Lower leg skin (tissue), 4 donors: ENCODE measurements at places on chromosomes 16 and 17. TPM values are rescaled to one million over a fixed set of nuclear protein-coding genes. Genes with fewer than 3 reads are reported as not detected.

Gene TBC1D3C
- total RNA-seq, result not detected

Gene OR2C1
- 0.88 TPM for total RNA-seq

Gene ABCC11
- 0.32 TPM for total RNA-seq

Gene ASB16
- total RNA-seq, result not detected

Gene ODAD4
- 0.20 TPM for total RNA-seq

Gene KRT40
- not detected for total RNA-seq

Gene TIGD7
- 2.9 TPM for total RNA-seq

Gene ORC6
- not detected for total RNA-seq

Gene KRT13
- total RNA-seq, result 0.19 TPM

Gene RCVRN
- total RNA-seq, result 1.1 TPM

Gene AGRP
- not detected for total RNA-seq

DNA sequence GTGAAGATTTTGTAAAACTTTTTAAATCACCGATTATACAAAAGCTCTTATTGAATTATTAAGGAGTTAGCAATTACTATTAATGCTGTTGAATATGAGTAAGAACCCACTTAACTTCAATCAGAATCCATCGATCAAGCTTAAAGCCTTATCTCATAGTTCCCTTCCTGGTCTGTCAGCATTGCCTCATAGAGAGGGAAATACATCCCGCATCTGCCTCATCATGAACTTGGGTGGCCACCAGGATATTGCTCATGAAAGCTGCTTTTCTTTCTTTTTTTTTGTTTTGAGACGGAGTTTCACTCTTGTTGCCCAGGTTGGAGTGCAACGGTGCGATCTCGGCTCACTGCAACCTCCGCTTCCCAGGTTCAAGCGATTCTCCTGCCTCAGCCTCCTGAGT is 66.7 kb downstream of the PIGL start:
- no peak for DNase-seq

DNA sequence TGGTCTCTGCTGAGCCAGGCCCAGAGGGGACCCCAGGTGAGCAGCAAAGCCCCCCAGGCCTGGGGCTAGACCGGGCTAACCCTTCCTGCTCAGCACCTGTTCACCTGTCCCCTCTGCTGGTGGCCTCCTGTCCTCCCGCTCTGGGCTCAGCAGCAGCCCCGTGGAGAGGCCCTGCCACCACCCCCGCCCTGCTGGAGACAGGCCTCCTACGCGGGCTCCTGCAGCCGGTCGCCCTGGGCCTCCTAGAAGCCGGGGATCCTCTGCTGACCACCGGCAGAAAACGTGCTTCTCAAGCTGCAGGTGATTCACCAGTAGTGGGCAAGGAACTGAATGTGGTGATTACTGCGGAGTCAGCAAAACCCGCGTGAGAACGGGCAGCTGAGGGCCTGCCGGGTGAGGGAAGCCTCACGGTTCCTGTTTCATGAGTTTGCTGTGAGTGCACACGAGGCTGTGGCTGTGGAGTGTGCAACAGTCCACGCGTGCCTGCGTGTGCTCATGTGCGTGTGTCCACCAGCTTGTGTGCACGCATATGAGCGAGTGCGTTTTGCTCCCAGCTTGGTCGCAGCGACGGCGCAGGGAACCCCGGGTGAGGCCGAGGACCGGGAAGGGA is 792 bp downstream of the SECTM1 start:
- DNase-seq, result no peak

DNA sequence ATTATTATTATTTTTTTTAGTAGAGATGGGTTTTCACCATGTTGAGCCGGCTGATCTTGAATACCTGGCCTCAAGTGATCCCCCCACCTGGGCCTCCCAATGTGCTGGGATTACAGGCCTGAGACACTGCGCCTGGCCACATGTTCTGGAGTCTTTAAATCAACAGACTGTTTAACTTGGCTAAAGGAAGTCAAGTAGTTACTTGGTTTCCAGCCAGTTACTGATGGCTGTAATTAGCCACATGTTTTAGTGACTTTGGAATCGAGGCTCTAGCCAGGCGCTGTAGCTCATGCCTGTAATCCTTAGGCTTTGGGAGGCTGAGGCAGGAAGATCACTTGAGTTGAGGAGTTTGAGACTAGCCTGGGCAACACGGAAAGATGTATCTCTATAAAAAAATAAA is 699.2 kb upstream of the RBFOX1 start:
- no peak for DNase-seq

- DNase-seq, result no peak
Observed at GRCh38 chr16:63363738-63364137, 1327.5 kb upstream of the CDH8 start.

GRCh38 chr17:17742133-17742621 is 60.9 kb downstream of the RAI1 start:
- DNase-seq, result no peak

DNA sequence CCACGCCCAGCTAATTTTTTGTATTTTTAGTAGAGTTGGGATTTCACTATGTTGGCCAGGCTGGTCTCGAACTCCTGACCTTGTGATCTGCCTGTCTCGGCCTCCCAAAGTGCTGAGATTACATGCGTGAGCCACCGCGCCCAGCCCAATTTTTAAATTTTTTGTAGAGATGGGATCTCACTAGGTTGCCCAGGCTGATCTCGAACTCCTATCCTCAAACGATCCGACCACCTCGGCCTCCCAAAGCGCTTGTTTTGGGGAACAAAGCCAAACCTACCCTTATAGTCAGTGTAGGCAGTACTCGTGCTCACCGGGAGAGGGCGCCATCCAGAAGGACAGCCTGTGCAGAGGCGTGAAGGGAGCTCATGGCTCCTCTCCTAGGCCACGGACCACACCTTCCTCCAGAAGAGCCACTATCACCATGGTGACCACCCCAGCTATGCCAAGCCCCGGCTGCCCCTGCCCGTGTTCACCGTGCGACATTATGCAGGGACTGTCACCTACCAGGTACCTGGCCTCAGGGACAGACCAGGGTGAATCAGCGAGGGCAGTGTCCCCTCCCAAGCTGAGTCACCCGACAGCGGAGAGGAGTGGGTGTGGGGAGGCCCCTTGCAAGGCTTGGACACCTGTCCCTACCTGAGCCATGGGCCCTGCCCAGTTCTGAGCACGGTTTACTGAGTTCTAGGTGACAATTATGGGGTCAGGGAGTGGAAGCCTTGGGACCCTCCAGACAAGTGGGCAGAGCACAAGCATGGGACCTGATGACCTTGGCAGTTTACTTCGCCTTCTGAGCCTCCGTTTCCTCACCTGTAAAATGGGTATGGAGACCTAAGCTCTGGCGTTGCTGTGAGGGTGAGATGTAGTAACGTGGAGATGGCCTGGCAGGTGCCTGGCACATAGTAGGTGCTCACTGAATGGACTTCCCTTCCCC is 13.7 kb downstream of the MYO15B start:
- DNase-seq, result no peak

- peak; percentile 71 for DNase-seq
Observed at GRCh38 chr16:57357330-57358085, 1.1 kb upstream of the CCL22 start.

DNA sequence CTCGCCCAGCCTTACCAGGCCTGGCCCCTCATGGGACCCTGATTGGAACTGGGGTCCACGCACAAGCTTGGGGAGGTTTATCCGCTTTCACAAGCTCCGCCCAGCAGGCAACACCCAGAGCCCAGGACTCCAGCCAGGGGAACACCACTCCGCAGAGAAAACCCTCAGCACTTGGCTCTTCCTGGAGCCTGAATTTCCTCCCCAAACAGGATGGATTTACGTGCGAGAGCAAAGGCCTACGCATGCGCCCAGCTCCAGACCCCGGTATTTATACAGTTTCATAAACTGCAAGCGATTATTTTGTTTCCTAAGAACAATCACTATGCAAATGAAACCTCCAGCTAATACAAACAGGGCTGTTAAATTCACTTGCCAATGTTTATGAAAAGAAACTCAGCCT is 22.8 kb downstream of the ZNF423 start:
- DNase-seq, result no peak

DNA sequence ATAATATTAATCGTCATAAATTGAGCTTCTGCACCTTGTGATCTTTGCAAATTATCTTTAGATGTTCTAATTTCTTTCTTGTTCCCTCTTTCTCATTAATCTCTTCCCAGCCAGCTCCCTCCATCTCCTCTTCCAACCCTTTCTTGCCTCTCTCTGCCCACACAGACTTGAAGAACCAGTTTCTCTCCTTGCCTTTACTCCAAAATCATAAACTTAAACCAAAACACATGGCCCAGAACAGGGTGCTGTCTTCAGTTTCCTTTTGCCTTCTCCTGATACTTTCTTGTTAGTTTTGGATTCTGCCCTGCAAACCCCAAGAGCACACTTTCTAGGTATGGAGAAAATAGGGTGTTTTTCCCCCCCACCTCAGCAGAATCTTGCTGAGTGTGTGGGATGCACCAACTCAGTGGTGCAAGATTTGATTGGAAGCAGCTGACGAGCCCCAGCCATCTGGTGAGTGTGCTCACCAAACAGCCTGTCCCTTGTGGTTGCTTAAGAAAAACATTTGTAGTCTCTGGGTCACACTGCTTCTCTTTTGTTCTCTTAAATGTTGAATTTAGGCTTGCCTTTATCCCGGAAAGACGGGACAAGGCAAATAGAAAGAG is 175.8 kb upstream of the MAF start:
- peak; percentile 88 for DNase-seq
